ENCODE measurements at places on chromosomes 7 and 10.

GRCh38 chr10:59281861-59282260 is 80.5 kb downstream of the FAM13C start:
- DNase-seq: no peak

- no peak for DNase-seq
Measured at GRCh38 chr7:45594745-45595535, 20.8 kb downstream of the ADCY1 start.

DNA sequence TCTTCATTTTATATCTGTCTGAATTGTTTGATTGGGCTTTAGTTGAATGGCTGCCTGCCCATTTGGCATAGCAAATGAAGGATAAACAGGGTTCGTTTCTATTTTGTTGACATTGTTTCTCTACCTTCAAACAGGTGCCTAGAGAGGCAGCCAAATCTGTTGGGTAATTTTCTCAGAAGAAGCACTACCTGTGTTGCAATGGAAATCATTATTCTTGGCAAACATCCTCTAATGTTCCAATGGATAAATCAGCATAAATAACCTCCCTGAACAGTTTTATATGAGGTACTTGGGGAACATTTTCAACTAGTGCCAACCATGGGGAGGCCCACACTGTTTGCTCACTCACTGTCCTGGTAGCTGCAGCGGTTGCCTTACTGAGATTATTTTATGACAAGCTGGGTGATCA is 64.4 kb upstream of the PLPP4 start:
- no peak for DNase-seq

DNA sequence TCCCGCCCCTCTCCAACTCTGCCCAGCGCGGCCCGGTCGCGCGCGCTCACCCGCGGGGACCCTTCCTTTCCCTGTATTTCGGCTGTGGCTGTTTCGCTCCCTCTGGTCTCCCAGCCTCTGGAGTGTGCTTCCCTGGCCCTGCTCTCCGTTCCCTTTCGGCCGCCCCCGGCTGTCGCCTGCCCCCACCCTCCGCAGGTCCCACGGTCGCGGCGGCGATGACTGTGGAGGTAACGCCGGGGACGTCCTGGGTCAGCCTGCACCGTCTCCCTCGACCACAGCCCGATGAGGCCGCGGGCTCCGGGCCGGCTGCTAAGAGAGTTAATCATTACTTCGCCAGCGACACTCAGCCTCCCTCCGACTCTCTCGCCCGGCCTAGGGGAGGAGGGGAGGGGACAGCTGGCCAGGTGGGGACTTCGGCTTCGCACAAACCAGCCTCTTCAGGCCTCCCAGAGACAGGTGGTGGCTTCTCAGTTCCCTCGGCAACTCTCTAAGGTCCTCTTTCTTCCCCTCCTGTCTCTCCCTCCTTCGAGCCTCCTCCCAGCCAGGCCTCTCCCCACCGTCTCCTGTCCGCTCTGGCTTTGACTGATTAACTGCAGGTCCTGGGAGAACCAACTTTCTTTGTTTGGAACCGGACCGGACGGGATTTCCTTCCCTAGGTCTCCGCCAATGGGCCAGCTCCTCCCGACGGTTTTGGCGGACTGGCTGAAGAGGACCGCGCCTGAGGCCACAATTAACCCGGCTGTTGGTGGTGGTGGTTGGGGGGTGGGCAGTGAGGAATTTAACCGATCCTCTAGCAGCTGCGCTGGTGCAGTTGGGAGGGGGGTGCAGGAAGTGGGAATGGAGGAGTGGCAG is 5.6 kb upstream of the PAX2 start:
- no peak for DNase-seq

- no peak for DNase-seq
Measured at GRCh38 chr10:119006451-119007210, 22.9 kb upstream of the NANOS1 start.

GRCh38 chr7:101635484-101635883 is 6.4 kb upstream of the MYL10 start:
- no peak for DNase-seq

DNA sequence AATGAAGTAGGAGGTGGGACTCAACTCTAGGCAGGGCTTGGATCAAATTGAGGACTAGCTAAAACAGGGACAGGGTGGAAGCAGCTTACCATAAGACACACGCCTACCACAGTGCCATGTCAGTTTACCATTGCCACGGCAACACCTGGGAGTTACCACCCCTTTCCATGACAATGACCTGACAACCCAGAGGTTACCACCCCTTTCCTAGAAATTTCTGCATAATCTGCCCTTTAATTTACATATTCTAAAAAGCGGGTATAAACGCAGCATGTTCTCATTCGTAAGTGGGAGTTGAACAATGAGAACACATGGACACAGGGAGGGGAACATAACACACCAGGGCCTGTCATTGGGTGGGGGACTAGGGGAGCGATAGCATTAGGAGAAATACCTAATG is 72.7 kb downstream of the GCC1 start:
- no peak for DNase-seq

DNA sequence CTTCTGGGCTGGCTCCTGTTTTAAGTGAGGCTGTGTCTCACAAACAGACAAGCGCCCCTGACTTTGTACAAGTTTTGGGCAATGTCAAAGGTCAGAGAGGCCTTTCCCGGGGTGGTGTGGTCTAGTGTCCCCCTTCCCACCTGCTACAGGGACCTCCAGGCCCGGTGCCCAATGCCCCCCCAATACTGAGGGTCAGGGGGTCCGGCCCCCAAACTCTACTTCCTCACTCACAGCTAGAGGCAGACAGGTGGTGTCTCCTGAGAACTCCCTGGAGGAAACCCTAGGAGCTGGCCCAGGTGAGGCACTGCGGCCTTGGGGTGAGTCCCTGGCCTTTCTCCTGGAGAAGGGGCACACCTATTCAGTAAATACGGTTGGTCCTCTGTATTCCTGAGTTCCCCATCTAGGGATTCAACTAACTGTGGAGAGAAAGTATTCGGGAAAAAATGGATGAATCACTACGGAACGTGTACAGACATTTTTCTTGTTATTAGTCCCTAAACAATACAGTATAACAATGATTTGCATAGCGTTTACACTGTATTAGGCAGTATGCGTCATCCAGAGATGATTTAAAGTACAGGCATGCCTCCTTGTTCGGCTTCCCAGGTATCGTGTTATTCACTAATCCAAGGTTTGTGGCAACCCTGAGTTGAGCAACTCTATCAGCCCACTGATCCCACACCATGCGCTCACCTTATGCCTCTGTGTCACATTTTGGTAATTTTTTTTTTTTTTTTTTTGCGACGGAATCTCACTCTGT is 308.1 kb downstream of the WDR37 start:
- no peak for DNase-seq

DNA sequence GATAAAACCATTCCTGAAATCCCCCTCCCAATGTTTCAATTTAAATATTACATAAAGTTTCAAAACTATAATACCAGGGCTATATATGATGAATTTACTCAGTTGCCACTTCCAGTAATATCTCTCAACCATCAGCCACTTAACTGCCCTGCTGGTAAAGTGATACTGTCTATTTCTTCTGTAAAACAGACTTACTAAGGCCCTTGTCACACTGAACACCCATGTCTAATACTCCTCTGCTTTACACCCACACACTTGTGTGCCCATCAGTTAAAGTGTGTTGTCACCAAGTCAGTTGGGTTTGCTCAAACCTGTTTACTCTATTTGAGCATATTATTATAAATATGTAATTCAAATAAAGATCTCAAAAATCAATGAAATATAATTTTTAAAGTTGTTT is 29.1 kb upstream of the DMTF1 start:
- no peak for DNase-seq

DNA sequence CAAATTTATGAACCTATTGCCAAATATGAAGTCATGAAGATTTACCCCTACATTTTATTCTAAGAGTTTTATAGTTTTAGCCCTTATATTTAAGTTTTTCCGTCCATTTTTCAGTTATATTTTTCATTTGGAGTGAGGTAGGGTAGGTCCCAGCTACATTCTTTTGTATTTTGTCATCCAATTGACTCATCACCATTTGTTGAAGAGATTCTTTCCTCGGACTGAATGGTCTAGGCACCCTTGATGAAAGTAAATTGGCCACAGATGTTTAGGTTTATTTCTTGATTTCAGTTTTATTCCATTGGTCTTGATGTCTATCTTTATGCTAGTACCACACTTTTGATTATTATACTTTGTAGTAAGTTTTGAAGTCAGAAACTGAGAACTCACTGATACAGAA is 22.7 kb downstream of the CYP2C19 start:
- DNase-seq: no peak

GRCh38 chr10:70551466-70551865 is 51.1 kb downstream of the PRF1 start:
- no peak for DNase-seq

DNA sequence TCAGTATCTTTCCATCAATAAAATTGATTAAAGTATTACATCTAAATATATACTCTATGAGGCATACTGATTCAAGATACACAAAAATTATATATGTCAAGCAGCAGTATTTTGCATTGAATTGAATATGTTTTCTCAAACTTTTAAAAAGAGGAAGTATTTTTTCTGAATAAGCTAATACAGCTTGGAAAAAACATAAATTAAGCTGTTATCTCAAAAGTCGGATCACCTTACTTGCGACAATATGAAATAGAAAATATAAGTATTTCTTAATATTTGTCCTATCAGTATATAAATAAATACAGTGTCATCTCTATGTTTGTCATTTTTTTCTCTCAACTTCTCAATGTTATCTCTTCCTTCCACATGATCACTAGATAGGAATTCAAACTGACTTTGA is 139.3 kb downstream of the MBL2 start:
- DNase-seq: no peak

DNA sequence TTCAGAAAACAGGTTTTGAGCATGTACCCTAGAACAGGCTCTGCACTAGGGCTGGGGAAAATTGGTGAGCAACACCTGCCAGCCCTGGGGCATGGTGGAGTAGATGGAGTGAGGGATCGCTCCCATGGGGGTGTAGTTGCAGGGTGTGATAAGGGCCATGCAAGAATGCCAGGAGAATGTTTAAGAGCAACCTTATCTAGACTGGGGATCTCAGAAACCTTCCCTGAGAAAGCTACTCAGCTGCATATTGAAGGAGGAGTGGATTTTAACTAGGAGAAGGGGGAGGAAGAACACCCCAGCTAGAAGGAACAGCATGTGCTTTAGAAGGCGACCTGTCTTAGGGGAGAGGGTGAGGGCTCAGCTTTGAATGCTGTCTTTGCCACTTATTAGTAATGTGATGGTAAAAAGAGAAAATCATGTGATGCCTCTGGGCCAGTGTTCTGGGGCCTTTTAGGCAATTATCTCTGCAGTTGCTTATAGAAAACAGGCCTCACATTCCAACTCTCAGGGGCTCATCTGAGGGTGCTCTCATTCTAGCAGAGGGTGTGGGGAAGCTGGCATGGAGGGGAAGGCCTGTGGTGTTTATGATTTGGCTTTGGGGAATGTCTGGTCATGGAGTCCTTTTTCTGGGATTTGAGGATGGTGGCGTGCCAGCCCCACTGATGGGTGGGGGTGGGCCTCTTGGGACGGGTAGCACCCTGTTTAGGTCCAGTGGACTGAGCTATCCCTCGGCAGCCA is 225.4 kb downstream of the BMPER start:
- DNase-seq: no peak

DNA sequence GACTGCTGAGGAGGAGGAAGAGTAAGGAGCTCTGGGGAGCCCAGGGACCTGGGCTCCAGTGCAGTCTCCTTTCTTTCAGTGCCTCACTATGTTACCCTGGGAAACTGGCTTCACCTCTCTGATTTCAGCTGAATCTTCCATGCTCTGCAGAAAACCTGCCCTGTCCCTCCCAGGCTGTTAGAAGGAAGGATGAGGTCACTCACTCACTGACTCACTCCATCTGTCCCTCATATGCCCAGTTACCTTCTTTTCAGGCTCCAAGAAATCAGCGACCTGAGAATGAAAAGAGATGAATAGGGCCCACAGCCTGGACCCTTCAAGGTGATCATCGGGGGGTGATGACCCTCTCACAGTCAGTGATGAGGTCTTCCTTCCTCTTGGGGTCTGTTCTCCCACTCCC is 481 bp downstream of the SFTPA2 start:
- no peak for DNase-seq

DNA sequence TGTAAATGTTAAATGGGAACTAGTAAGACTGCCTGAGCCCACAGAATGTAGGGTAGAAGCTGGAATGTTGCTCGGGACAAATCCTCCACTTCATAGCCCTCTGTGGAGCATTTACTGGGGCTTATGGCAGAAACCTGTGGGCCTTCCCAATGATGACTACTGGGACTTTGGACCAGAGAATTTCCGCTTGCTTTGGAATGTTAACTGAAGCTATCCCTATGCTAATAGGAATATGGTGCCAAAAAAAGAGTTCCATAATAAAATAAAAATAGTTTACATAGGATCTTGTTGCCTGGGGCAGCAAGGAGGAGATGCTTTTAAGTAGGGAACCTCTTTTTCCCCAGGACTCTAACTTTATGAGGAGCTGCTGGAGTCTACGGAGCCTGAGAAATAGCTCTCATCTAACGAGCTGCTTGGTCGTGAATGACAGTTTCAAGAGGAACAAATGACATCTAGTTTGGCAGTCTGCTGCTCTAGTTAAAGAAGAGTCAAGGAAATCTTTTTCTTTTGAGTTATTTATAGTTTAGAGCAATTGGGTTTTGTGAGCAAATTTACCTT is 5.7 kb upstream of the DYNC2I1 start:
- no peak for DNase-seq

- DNase-seq: no peak
Measured at GRCh38 chr7:69922026-69922803, 323.9 kb downstream of the AUTS2 start.

- no peak for DNase-seq
Measured at GRCh38 chr10:93968540-93968945, 25.2 kb upstream of the PLCE1 start.

GRCh38 chr10:119253433-119254174 is 46.2 kb downstream of the GRK5 start:
- no peak for DNase-seq

DNA sequence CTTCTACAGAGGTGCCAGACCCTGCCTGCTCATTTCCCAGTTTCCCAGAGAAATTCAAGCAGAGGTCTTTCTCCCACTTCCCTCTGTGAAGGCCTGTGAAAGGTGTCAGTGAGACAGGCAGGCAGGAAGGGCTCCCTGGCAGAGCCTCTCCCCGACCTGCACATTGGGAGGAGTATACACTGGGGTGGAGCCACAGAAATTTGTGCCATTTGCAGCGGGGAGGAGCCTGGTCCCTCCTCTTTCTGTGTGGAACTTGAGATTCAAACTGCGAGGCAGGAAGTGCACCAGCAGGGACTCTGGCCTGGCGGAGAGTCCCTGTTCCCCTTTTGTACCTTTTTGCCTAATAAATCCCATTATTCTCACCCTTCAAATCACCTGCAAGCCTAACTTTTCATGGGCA is 54.6 kb upstream of the OPN4 start:
- DNase-seq: no peak
